GM13977 (cell line): ENCODE measurements at places on chromosomes 6 and 20.

GRCh38 chr6:134880487-134881190 lies 69.3 kb downstream of the ALDH8A1 start:
- no peak for DNase-seq

- no peak for DNase-seq
Measured at GRCh38 chr20:53657732-53658131, 64.1 kb upstream of the ZNF217 start.

GRCh38 chr6:41445261-41445660 lies 100.9 kb upstream of the FOXP4 start:
- DNase-seq: no peak

GRCh38 chr6:94597487-94597886 lies 979.8 kb upstream of the MANEA start:
- DNase-seq: no peak

DNA sequence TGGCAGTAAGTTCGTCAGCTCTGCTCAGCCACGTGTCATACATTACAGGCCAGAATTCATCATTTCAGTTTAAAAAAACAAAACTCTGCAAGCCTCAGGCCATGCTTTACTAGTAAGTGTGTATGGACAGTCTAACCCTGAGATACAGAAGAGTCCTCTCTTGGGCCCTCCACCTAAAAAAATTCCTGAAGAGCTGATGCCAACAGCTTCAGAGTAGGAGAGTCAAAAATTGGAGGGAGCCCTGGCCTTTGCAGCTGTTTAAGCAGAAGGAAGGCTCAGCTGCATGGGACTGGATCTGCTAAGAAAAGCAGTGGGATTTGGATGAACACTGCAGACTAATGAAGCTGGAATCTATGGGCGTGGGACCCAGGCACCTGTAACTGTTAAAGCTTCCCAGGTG lies 47.2 kb upstream of the FAM8A1 start:
- no peak for DNase-seq

DNA sequence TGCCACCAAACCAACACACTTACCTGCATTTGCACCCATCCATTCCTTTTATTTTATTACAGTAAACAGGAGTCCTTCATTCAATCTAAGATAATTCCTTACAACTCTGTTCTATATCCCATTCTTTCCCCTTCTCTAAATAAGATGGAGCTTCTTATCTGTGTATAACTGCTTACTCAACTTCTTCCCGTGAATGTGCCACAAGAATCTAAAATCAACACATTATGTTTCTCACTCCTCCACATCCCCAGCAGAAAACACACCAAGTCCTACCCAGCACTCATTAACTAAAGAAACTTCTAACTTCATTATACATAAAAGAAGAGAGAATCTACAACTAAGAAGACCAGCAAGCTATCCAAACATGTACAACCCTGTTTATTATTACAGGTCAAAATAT lies 141.1 kb downstream of the COL21A1 start:
- no peak for DNase-seq

DNA sequence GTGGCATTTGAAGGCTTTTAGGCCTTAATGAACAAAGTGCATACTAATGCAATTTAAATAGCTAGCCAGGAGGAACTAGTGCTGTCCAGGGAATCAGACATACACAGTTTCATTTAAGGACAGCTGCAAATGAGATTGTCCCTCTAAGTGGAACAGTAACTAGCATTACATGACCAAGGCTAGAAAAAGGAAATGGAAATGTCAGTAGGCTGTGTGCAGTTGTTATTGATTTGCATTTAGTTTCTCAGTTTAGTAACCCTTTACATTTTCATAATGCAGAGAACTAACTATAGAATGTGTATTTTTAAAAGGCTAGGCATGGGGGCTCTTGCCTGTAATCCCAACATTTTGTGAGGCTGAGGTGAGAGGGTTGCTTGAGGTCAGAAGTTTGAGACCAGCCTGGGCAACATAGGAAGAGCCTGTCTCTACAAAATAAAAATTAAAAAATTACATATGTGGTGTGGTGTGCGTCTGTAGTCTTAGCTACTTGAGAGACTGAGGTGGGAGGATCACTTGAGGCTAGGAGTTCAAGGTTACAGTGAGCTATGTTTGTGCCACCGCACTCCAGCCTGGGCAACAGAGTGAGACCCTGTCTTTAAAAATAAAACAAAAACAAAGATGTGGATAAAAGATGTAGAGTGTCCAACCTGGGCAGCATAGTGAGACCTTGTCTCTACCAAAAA lies 468.0 kb downstream of the UTRN start:
- peak; percentile 8 for DNase-seq

- DNase-seq: peak; percentile 37
Measured at GRCh38 chr6:18269253-18269652, 4.9 kb upstream of the DEK start.

DNA sequence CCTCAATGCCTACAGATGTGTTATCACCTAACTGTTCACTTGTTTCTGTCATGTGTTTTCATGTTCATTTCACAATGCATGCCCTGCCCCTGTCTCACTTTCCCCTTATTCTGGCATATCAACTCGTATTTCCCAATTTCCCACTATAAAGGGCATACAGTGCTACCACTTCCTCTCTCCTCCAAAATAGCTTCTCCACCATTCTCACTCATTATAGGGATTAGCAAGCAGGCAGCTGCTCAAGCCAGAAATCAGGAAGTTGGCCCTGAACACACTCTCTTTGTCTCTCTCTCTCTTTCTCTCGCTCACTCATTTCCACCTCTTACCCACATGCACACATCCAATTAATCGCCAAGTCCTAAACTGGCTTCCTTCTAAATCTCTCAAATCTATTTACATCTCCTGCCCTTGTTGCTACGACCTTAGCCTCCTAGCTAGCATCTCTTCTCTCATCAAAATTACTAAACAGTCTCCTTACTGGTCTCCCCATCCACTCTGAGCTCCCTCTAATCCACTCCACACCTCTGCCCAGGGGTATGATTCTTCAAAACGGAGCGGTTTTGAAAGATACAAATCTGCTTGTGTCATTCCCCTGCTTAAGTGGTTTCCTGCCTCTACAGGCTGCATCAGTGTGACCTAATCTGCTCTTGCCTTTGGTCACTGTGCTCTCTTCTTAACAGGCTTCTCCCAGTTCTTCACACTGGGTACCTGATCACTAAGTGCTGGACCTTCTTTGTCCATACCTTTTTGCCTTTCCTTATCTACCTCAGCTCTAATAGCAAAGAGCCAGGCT lies 196.2 kb downstream of the BTBD9 start:
- DNase-seq: no peak

DNA sequence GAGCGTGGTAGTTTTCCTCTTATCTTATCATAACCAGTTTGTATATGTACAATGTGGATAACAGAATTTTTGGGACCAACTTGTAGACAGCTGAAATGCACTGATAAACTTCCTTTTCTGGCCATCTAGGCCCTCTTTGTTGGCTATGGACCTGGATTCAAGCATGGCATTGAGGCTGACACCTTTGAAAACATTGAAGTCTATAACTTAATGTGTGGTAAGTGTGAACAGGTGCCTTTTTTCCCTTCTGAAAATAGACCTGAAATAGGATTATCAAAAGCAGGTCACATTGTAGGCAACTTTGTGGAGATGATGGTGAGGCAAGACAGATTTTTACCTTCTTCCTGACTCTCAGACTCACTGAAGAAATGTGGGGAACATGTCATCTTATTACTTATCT lies 67.8 kb downstream of the ENPP1 start:
- no peak for DNase-seq

DNA sequence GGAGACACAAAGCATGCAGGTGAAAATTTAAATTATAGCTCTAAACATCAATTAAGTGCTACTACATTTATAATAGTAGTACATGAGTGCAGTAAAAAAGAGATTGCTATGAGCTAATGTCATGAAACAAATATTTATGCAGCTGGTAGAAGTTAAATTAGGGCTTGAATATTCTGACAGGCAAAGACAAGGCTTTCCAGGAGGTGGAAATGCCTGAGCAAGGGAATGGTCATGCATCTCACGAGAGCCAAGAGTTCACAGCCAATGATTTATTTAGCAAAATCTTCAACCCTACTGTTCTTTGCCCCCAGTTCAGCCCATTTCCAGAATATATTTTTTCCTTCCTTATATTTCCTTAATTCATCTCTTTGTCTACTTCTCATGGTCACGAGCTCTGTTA lies 128.9 kb downstream of the HIVEP2 start:
- no peak for DNase-seq

GRCh38 chr6:63571361-63572043 lies 778 bp upstream of the LOC128125822 start:
- DNase-seq: peak; percentile 27

DNA sequence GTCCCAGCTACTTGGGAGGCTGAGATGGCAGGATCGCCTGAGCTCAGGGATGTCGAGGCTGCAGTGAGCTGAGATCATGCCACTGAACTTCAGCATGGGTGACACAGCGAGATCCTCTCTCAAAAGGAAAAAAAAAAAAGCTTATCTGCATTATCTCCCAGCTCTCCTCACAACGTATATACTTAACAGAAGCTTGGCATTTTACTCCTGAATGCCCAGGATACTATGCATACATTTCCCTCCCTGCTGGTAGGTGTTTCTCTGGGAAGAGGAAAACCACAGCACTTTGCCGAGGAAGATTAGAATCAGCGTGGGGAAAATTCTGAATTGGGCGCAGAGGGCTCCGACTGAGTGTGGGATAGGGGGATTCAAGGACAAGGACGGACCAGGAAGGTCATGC lies 800.6 kb downstream of the DHX35 start:
- DNase-seq: no peak

- DNase-seq: no peak
Measured at GRCh38 chr6:54100411-54101006, 10.7 kb upstream of the MLIP start.

- DNase-seq: no peak
Measured at GRCh38 chr6:45434381-45434700, 56.6 kb upstream of the SUPT3H start.

- DNase-seq: no peak
Measured at GRCh38 chr20:33567949-33568348, 78.1 kb downstream of the CBFA2T2 start.

DNA sequence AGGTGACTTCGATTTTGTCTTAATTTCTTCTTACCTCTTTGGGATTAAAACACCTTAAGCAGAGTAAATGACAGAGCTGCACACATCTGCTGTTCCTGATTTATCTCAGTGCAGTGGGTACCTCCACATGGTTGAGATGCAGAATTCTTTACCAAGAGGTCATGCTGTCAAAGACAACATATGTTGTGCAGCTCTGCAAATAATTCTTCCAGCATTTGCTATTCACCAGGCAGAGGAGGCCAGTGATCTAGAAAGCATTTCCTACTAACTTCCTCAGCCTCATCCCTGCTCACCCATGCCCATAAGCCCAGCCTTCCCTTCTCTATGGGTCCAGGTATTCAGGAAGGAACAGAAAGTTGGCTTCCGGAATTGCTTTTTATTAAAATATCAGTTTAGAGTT lies 109.3 kb downstream of the THBS2 start:
- no peak for DNase-seq

DNA sequence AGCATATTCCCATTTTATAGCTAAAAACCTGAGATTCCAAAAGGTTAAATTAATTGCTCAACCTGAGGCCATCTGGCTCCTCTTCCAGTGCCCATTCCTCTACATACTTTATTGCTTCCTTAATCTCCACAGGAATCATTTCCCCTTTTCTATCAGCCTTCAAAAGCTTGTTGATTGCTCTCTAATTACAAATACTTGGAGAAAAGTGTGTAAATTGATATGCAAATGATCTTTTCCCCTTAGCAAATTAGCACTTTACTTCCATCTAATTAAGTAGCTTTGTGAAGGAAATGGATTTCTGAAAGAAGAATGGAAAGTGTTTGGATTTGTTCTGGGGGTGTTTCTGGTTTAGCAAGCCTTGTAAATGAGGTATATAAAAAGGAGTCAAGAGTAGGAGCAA lies 323.3 kb downstream of the GRIK2 start:
- no peak for DNase-seq

- no peak for DNase-seq
Measured at GRCh38 chr6:30194797-30195690, 18.2 kb downstream of the TRIM26 start.

GRCh38 chr6:165015676-165016075 lies 293.7 kb downstream of the C6orf118 start:
- DNase-seq: no peak

GRCh38 chr20:58008413-58008812 lies 220.0 kb downstream of the ANKRD60 start:
- no peak for DNase-seq

DNA sequence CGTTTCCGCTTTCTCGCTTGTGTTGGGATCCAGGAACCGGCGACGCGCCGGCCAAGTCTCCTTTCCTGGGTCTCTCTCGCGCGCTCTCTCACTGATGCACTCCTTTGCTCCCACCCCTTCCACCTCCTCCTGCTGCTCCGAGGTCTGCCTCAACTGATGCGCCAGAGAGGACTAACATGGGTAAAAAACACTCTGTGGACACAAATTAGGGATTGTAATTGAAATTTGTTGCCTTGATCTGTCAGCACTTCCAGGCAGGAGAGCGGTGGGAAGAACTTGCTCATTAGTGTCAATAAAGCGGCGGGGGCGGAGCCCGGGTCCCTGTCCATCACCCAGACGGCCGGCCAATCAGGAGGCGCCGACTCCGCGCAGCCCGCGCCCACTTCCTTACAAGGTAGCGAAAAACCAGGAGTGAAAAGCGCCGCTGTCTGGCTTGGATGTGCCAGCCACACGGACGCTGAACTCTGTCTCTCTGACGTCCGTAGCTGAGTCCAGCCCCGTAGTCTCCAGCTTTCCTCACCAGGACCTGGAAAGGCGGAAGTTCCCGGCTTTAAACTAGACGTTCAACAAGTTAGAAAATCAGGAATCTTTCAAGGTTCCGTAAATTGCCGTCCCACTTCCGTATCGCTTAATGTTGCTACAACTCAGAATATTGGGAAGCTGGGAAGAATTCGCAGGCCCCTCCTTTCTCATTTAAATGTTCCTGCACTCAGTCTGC lies at the start of gene TBX18:
TSS of gene TBX18 (minus strand) at position 267 of the 718 bp plus-strand sequence. CDS start 417 bp downstream, outside the sequence.
- DNase-seq: no peak

GRCh38 chr6:45930420-45931040 lies 85.1 kb downstream of the CLIC5 start:
- DNase-seq: peak; percentile 64

DNA sequence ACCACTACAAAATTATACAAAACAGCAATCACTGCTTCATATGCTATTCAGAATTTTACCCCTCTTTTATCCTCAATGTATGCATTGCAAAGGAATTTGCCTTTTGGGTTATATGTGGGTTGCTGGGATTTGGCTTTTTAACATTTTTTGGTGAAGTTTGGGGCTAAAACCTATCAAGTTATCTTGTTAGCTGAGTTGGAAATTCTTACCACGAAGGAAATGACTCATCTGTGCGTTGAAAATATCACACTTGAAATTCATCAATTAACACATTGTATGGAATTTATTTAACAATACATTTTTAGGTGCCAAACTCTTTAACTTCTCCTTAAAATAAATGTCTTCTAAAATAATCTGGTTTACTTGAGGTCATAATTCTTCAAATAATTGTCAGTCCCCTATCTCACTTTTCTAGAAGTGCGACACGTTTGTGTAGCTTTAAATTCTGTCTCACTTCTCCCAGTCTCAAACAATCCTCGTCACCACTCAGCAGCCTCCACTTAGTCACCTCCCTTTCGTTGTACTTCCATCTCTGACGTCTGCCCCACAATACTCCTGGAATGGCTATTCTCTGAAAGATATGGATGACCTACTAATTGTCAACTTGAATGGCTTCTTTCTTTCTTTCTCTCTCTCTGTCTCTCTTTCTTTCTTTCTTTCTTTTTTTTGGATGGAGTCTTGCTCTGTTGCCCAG lies 88.5 kb downstream of the PHACTR1 start:
- no peak for DNase-seq

GRCh38 chr6:219019-219570 lies 73.2 kb upstream of the DUSP22 start:
- peak; percentile 48 for DNase-seq
